ENCODE measurements at places on chromosomes 11 and 22. TPM values are rescaled to one million over a fixed set of nuclear protein-coding genes. Genes with fewer than 3 reads are reported as not detected.
A peak's percentile ranks its signal among the peaks of the same experiment; 100 is the strongest.

- peak; percentile 66 for DNase-seq
- peak overlapping the region; percentile 4 for H3K4me3 ChIP-seq
- H3K27me3 ChIP-seq, result no peaks in the 10 kb centered on the region
- no peaks in the 10 kb centered on the region for H3K36me3 ChIP-seq
These were observed 540 bp downstream of the ADM start for GRCh38 chr11:10305262-10305963.

- no peaks in the 10 kb centered on the region for H3K27me3 ChIP-seq
- H3K36me3 ChIP-seq, result peaks cover 2% of the 10 kb centered on the region
- no peaks in the 10 kb centered on the region for H3K4me1 ChIP-seq
- DNase-seq, result no peak
These were observed 11.7 kb upstream of the DNAJB13 start for GRCh38 chr11:73939096-73939495.

- no peak overlapping the region for H3K27ac ChIP-seq
- no peaks in the 10 kb centered on the region for H3K4me1 ChIP-seq
- no peaks in the 10 kb centered on the region for H3K36me3 ChIP-seq
- H3K4me3 ChIP-seq, result no peak overlapping the region
These were observed 5.9 kb upstream of the ETS1 start for GRCh38 chr11:128593281-128593680.

GRCh38 chr22:50058906-50059880 is 1.1 kb upstream of the TTLL8 start:
- H3K27me3 ChIP-seq, result no peaks in the 10 kb centered on the region
- H3K27ac ChIP-seq, result no peak overlapping the region
- no peak overlapping the region for H3K4me3 ChIP-seq

DNA sequence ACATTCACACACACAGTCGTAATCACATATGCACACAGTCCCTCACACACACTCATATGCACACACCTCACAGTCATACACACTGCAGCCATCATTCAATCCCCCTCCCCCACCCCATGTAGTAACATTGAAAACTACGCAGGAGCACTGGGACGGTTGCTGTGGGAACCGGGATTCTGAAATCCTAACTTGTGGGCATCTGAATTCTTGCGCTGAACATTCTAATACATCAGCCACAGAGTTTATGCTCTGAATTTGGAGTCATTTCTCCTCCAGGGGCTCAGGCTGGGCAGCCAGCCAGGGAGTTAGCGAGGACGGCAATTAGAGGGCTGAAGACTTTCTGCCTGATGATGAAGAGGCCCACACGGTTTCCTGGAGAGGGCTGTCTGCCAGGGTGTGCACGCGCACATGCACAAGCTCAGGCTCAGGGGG is 32.7 kb downstream of the CD6 start:
- DNase-seq, result no peak
- H3K27ac ChIP-seq, result no peak overlapping the region
- no peaks in the 10 kb centered on the region for H3K27me3 ChIP-seq
- no peak overlapping the region for H3K4me3 ChIP-seq
- H3K4me1 ChIP-seq, result no peaks in the 10 kb centered on the region

- peak within 1 kb of the TSS; percentile 46 for H3K27ac ChIP-seq
- no peaks in the 10 kb centered on the region for H3K36me3 ChIP-seq
- peak; percentile 95 for DNase-seq
- H3K4me1 ChIP-seq, result no peaks in the 10 kb centered on the region
These were observed at the start of gene DGCR8 for GRCh38 chr22:20079745-20080444. TSS of gene DGCR8 (plus strand) at chr22:20080241. CDS start at chr22:20085964, 5,723 bp downstream.

GRCh38 chr22:20013382-20013871 is 3.2 kb downstream of the ARVCF start:
- no peaks in the 10 kb centered on the region for H3K36me3 ChIP-seq
- no peaks in the 10 kb centered on the region for H3K27me3 ChIP-seq
- H3K27ac ChIP-seq, result no peak overlapping the region

OR8D4 gene
- total RNA-seq, result not detected

GRCh38 chr11:30960387-30960992 is 374.3 kb upstream of the MPPED2 start:
- H3K27me3 ChIP-seq, result no peaks in the 10 kb centered on the region
- H3K4me1 ChIP-seq, result no peaks in the 10 kb centered on the region
- H3K27ac ChIP-seq, result no peak overlapping the region
- DNase-seq, result no peak
- no peak overlapping the region for H3K4me3 ChIP-seq

- H3K4me1 ChIP-seq, result no peaks in the 10 kb centered on the region
- DNase-seq, result no peak
- H3K36me3 ChIP-seq, result no peaks in the 10 kb centered on the region
- no peaks in the 10 kb centered on the region for H3K27me3 ChIP-seq
- no peak overlapping the region for H3K4me3 ChIP-seq
- no peak overlapping the region for H3K27ac ChIP-seq
These were observed 30.9 kb downstream of the SLC36A4 start for GRCh38 chr11:93166862-93167261.

GRCh38 chr11:122025757-122026156 is 90.3 kb downstream of the BLID start:
- no peaks in the 10 kb centered on the region for H3K36me3 ChIP-seq
- no peak overlapping the region for H3K4me3 ChIP-seq
- no peak overlapping the region for H3K27ac ChIP-seq
- no peaks in the 10 kb centered on the region for H3K27me3 ChIP-seq

NEU3 gene
- 10.1 TPM for total RNA-seq

CTSF gene
- total RNA-seq, result 110 TPM

GRCh38 chr11:17260020-17260419 is 16.5 kb upstream of the NUCB2 start:
- DNase-seq, result no peak
- H3K27ac ChIP-seq, result no peak overlapping the region
- no peak overlapping the region for H3K4me3 ChIP-seq
- no peaks in the 10 kb centered on the region for H3K4me1 ChIP-seq
- H3K36me3 ChIP-seq, result no peaks in the 10 kb centered on the region

DNA sequence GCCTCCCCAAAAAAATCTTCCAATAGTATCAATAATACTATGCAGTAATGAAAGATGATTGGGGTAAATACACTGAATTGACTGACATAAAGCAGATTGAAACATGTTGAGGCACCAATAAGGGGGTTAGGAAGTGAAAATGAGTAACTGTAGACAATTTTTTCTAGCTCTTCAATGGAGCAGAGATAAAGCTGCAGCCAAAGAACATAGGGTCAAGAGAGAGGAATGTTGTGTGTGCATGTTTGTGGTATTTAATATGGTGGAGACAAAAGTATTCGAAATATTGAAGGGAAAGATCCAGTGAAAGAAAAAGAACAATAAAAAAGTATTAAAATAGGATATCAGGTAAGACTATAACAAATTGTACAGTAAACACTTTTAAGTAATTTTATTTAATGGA is 450.0 kb upstream of the CCDC179 start:
- no peaks in the 10 kb centered on the region for H3K36me3 ChIP-seq
- no peak overlapping the region for H3K4me3 ChIP-seq
- DNase-seq, result no peak
- no peaks in the 10 kb centered on the region for H3K4me1 ChIP-seq
- H3K27ac ChIP-seq, result no peak overlapping the region

RASGRP2 gene
- 44.7 TPM for total RNA-seq

DNA sequence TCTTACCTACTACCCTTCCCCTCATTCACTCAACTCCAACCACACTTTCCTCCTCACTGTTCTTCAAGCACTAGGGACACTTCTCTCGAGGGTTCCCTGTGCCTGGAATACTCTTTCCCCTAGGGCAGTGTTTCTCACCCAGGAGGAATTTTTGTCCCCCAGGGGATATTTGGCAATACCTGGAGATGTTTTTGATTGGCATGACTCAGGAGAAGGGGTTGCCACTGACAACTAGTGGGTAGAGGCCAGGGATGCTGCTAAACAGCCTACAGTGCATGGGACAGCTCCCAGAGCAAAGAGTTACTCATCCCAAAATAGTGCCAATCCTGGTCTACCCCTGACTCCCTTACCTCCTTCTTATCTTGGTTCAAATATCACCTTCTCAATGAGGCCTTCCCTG is 40.0 kb downstream of the BTG4 start:
- DNase-seq, result no peak
- H3K36me3 ChIP-seq, result no peaks in the 10 kb centered on the region
- no peaks in the 10 kb centered on the region for H3K27me3 ChIP-seq
- H3K4me1 ChIP-seq, result no peaks in the 10 kb centered on the region
- no peak overlapping the region for H3K4me3 ChIP-seq

GRCh38 chr11:17383461-17383860 is 5.0 kb downstream of the KCNJ11 start:
- no peaks in the 10 kb centered on the region for H3K4me1 ChIP-seq
- H3K27me3 ChIP-seq, result no peaks in the 10 kb centered on the region
- H3K27ac ChIP-seq, result no peak overlapping the region
- no peak overlapping the region for H3K4me3 ChIP-seq
- no peak for DNase-seq

KCNK4 gene
- not detected for total RNA-seq

DNA sequence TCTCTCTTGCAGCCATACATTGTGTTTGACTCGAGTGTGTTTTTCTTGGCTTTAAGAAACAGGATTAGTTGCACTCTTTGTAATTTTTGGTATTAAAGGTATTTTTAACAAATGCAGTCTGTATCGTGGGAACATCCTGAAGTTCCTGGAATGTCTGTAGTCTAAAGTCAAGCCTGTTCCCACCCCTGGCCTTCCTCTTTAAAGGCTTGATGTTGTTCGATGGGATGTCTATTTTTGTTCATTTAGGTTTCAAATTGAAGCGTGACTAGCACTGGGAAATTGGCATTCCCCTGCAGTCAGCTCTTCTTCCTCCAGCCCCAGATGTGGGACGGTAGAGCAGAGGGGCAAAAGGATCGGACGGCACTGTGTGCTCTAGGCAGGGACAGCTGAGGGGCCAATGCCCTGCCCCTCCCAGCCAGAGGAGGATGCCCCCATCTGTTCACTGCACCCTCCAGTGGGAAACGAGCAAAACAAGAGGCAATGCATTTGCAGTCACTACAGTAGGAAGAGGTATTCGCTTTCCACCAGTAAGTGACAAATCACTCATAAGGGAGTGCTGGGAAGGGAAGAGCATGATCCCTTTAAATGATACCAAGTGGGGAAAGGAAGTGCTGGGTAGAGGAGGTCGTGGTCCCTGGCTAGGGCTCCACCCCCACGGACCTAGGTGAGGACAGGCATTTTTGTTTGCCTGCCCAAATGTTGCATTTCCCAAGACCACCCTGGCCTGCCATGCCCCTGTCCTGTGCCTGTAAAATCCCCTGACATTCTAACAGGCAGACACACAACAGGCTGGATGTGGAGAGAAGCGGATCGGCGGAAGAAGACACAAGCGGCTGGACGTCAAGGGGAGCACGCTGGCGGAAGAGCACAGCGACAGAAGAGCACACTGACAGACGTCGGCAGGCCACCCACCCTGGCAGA is 47.4 kb upstream of the SEPTIN5 start:
- H3K4me3 ChIP-seq, result no peak overlapping the region
- no peaks in the 10 kb centered on the region for H3K4me1 ChIP-seq
- no peak for DNase-seq
- no peaks in the 10 kb centered on the region for H3K36me3 ChIP-seq

- no peak for DNase-seq
- H3K27ac ChIP-seq, result no peak overlapping the region
- H3K4me3 ChIP-seq, result no peak overlapping the region
- H3K27me3 ChIP-seq, result no peaks in the 10 kb centered on the region
- no peaks in the 10 kb centered on the region for H3K4me1 ChIP-seq
- H3K36me3 ChIP-seq, result no peaks in the 10 kb centered on the region
These were observed 14.7 kb downstream of the IL2RB start for GRCh38 chr22:37135023-37135422.

DNA sequence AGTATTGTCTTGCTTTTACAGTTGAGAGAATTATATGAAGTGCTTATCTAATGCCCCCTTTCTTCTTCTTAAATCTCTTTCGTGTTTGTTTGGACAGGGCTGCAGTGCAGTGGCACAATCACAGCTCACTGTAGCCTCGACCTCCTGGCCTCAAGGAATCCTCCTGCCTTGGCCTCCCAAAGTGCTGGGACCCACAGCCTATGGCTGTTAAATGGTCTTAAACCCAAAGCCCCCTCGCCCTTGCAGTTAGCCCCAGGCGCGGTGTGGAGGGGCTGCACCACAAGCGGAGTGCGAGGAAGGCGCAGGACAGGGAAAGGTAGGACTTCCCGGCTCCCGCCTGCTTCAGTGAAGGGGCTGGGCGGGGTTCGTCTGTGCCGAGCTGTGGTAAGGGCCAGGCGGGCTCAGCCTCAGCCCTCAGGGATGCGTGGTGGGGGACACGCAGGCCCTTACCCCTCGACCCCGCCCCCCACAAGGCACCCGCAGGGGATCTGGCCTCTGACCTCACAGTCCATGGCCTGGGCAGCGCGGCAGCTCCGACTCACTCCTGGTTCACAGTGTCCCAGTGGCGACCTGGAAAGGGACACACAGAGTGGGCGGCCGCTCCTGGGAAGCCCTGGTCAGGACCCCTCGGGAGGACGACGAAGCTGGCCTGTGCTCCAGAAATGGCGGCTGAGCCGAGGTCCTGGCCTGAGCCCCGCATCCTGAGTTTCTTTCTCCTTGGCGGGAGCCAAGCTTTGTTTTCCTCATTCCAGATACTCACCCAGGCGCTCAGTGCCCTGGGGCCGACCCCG is 24.5 kb downstream of the BID start:
- H3K27me3 ChIP-seq, result no peaks in the 10 kb centered on the region
- H3K4me3 ChIP-seq, result no peak overlapping the region
- no peaks in the 10 kb centered on the region for H3K36me3 ChIP-seq
- H3K27ac ChIP-seq, result no peak overlapping the region
- no peaks in the 10 kb centered on the region for H3K4me1 ChIP-seq

GRCh38 chr22:50201191-50202129 is 649 bp downstream of the SELENOO start:
- peak overlapping the region; percentile 92 for H3K4me3 ChIP-seq
- H3K27ac ChIP-seq, result no peak overlapping the region
- DNase-seq, result no peak
- H3K27me3 ChIP-seq, result no peaks in the 10 kb centered on the region
- H3K4me1 ChIP-seq, result no peaks in the 10 kb centered on the region

DNA sequence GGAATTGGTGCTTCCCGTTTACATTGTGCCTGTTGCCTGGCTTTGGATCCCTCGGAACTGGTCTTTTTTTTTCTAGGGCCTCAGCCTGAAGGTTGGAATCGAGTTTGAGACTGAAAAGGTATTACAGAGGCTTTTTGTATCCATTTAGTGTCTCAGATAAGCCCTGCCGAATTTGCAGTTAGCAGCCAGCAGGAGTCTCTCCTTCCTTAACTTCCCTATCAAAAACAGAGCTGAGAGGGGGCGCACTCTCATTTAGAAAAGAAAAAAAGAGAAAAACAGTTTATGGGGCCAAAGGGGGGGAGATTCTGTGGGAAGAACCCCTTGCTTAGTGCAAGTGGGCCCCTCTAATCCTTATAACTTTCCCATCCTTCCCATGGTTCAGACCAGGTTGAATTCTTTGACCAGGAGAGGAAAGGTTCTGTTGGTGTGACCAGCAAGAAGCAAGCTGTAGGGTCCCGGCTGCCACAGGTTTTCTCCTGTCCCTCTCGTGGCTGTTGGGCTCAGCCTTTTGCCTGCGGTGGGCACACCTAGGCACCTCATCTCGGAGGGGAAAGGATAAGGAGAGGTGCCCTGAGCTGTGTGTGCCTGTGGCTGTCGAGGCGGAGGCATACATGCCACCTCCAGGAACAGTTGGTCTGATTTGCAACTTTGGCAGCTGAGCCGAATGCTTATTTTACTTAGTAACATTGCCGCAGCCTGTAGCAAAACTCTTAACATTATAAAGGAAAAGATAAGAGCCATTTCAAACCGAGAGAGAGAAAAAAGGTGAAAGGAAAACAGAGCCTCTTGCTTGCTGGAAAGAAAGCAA is 565.0 kb upstream of the CNTN5 start:
- no peak overlapping the region for H3K4me3 ChIP-seq
- no peaks in the 10 kb centered on the region for H3K36me3 ChIP-seq
- no peak for DNase-seq
- H3K27me3 ChIP-seq, result no peaks in the 10 kb centered on the region
- H3K27ac ChIP-seq, result no peak overlapping the region

All from aorta (tissue), 5 donors.